Ascending aorta (tissue), 2 donors: ENCODE measurements at places on chromosomes 11 and 22. TPM values are rescaled to one million over a fixed set of nuclear protein-coding genes. Genes with fewer than 3 reads are reported as not detected.

DNA sequence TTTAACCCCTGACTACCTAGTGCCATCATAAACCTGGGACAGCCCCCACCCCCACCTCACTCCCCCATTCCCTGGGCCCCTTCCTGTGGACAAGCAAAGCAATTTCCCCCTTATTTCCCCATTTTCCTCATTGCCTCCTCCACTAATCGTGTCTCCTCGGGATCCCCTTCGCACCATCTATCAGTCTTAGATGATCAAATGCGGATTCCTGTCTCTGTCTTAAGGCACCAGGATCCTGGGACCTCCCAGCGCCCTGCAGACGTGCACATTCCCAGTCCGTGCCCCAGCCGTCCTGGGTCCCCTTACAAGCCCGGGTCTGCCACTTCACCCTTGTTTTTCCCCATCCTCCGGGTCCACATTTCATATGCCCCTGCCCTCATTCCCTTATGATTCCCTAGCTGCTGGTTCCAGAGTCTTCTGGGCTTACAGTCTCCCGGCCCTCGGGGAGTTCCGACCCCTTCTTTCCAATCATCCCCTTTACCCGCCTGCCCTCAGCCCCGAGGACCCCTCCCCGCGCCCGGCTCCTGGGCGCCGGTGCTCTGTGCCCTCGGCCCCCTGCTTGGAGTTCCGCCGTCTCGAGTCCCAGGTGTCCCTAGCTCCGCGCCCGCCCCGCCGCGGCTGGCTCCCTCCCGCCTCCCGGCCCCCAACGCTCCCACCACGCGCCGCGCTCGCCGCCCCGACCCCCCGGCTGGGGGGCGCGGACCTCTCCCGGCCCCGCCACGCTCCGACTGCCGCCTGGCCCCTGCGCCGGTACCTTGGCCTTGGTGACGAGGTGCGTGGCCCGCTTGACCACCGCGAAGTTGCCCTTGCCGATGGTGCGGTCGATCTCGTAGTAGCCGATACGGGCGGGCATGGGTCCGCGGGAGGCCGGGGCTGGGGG is 599 bp downstream of the SIK3 start:
- DNase-seq, result no peak

DNA sequence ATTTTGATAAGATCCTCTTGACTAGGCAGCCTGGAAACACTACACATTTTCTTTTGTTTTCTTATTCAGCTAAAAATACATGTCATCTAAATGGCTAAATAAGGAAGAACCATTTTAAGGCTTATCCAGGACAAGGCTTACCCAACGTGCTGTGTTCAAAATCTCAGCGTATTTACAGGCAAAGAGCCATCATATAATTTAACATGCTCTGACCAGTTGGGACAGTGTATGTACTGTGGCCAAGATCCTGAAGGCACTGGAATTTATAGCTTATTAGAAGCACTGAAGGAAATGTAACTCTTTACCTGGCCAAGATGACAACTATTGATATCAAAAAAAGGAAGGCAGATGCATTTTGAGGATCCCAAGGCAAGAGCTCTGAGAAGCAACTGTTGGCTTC is 71.1 kb downstream of the PPFIBP2 start:
- no peak for DNase-seq

- no peak for DNase-seq
Observed at GRCh38 chr11:120073196-120073595, 64.7 kb downstream of the TRIM29 start.

MYEOV gene
- not detected for total RNA-seq

- DNase-seq, result no peak
Observed at GRCh38 chr22:26672060-26672471, 14.7 kb downstream of the MIAT start.

DNA sequence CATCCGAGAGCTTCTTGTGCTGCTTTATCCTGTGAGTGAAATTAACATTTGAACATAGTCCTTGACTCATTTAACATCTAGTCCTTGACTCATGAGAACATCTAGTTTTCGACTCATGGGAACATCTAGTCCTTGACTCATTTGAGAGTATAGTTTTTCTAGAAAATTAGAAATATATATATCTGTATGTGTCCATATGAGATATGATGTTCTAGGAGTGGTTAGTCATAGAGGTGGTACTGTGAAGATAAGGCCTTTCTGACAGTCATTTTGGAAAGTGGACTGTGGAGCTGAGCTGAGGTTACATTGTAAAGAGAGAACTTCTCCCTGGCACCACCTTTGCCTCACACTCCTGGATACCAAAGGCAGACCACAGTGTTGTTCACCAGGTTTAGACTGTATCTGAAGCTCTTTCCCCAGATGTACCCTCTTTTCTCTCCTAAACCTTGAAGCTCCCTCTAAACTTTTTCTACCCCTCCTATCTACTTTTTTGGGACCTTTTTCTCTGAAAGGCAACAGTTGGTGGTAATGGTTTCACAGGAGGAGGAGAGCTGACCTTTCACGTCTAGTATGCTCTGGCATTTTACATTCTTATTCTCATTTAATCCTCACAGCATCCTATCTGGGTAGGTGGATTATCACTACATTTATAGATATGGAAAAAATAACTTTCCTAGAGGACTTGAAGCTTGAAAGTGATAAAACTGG is 67.2 kb downstream of the PPP2R1B start:
- DNase-seq, result no peak

- DNase-seq, result no peak
Observed at GRCh38 chr11:31237819-31238760, 131.4 kb downstream of the DCDC1 start.

CDC42EP1 gene
- total RNA-seq, result 100 TPM

- DNase-seq, result no peak
Observed at GRCh38 chr22:37661160-37661924, 2.8 kb downstream of the PDXP start.

DNA sequence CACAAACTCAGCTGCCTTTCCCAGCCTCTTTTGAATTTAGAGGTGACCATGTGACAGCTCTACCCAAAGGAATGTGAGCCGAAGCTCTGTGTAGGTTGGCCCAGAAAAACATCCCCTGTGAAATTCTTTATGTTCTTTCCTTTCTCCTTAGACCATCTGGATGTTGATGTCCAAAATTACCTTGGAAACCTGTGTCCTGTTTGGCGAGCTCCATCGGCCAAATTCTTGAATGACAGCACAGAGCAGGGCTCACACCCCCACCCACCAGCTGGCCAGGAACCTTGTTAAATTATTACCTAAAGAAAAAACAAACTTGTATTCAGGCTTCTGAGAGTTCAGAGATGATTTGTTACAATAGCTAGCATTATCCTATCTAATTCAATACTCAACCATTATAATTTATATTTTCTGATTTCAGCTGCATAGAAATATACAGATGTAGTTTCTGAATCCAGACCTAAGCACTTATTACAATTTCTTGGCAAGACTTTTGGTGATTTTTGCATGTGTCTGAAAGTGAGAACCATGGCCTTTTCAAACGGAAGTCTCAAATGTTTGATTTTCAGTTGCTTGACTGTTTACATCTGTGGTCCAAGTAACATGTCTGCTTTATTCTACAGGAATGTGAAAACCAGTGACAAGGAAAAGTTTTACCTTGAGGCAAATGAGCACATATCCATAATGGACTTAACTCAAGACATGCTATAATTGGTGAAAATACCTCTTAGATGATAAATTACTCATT is 554.2 kb downstream of the NTM start:
- no peak for DNase-seq

- no peak for DNase-seq
Observed at GRCh38 chr11:9687711-9688477, 24.0 kb downstream of the SWAP70 start.

KCNC1 gene
- total RNA-seq, result not detected

GRCh38 chr11:11265994-11266606 is 87.0 kb downstream of the CSNK2A3 start:
- peak; percentile 63 for DNase-seq

HBE1 gene
- total RNA-seq, result not detected

TUBA8 gene
- total RNA-seq, result not detected

DNA sequence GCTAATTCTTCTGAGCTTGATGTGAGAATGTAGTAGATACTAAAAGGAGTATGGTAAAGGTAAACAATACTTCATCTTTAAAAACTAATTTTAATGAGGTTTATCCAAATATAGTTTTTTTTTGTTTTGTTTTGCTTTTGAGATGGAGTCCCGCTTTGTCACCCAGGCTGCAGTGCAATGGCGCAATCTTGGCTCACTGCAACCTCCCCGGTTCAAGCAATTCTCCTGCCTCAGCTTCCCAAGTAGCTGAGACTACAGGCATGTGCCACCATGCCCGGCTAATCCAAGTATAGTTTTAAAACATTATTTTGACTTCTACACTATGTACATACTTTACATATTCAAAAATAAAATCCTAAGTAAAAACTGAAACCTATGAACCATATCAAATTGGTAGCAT is 4.1 kb downstream of the ZBTB44 start:
- DNase-seq, result no peak

GRCh38 chr11:33808228-33808828 is 34.0 kb upstream of the FBXO3 start:
- no peak for DNase-seq

DNA sequence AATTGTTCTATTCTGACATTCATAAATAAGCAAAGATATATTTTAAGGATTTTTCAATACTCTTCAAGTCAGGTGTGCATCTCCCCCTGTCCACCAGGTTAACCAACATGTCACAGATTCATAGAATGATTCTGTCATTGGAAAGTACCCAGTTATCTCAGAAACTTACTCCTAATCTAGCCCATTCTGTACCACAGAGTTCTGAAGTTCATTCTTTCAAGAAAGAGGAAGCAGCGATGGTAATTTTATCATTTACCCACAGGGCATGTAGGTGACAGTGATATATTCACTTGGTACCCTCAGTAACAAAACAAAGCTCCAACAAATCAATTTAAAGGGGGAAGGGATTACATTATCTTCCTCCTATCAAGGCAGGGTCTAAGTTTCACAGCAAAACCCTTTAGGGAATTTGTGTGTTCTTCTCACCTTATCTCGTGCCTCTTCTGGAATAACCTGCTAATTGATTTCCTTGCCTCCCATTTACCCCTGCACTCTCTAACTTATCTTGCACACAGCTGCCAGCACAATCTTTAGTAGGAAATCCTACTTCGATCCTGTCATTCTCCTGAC is 19.0 kb upstream of the MPPED2 start:
- no peak for DNase-seq

DNA sequence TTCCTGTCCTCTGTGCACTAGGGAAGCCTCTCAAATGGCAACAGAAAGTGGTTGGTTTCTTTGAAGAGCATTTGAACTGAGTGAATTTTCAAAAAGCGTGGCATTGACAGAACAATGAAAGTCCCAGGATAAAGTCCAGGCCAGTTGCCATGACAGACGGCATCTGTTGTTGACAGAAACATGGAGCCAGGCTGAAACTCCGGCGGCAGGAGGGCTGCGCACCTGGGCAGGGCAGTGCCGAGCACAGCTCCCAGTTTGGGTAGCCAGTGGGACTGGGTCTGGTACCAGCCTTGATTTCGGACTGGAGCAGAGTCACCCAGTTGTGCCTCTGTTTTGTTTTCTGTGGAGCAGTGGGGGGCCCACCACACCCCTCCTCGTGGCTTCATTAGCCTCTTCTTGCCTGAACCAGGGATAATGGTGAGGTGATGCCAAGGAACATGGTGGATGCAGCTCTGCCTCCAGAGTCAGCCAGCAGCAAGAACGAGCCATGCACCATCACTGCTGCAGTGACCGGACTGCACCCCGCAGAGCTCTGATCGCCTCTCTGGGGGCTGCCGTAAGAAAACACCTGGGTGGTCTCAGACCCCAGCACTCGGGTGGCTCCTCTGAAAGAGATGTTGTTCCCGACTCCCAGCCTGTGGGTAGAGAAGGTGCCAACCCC is 9.8 kb upstream of the SEPTIN5 start:
- no peak for DNase-seq

- DNase-seq, result no peak
Observed at GRCh38 chr11:84886344-84886743, 740.8 kb downstream of the DLG2 start.

DNA sequence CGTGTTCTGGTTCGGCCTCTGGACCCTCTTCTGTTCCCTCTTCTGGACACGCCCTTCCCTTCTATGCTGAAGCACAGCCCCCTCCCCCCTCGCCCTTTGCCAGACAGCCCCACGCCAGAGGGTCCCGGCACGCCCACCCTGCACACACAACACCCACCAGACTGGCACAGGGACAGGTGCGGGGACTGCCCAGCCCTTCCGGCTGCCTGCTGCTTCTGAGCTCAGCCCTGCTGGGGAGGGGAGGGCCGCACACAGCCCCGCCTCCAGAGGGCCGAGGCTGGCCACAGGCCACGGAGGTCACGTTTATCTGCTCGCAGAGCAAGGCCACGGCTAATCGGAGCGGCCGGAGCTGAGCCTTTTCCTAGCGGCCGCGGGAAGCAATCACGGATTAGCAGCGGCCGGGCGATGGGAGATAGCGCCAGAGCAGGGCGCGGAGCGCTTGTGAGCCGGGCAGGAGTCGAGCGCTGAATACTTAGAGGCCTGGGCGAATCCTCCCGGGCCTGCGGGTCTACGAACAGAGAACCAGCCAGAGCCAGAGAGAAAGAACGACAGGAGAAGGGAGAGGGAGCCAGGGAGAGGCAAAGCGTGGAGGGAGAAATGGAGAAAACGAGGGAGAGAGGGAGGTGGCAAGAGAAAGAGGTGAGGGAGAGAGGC is 21.5 kb downstream of the OTUB1 start:
- DNase-seq, result no peak
